ENCODE measurements at places on chromosomes 1 and 21.

DNA sequence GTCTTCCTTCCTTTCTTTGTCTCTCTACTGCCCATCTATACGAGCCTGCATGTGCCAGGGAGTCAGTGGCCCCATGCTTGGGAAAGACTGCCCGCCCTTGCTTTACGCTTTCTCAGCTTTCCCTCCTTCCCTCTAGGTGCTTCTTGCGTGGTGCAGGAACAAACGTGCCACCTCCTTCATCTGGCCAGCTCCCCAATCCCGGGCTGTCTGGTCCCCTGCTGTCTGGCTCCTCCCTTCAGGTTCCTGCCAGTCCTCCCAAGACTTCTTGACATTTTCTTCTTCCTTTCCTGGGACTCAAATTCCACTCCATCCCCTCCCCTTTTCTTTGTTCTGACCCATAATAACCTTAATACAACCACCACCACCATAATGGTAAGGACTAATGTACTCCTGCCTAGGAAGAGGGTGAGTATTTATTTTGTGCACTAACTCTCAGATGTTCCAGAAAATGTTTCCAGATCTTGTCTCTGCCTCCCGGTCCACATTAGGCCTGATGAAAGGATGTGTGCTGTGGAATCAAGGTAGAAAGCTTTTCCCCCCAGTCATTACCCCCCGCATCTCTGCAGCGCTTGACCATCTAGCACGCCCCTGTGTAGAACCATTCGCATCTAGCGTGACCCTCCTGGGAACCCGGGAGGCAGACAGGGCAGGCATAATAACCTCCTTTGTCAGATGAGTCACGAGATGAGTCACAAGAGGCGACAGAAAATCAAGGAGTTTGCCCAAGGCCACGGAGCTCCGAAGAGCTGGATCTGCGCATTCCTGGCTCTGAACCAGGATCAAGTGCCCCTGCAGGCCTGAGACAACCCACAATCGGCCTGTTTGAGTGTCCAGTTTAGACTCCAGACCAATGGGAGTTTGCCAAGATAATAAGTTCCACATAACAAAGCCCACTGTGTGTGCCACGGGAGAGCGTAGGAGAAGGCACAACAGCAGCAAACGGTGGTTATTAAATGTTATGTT is 60.1 kb upstream of the NEK2 start:
- ATAC-seq = peak; percentile 70

DNA sequence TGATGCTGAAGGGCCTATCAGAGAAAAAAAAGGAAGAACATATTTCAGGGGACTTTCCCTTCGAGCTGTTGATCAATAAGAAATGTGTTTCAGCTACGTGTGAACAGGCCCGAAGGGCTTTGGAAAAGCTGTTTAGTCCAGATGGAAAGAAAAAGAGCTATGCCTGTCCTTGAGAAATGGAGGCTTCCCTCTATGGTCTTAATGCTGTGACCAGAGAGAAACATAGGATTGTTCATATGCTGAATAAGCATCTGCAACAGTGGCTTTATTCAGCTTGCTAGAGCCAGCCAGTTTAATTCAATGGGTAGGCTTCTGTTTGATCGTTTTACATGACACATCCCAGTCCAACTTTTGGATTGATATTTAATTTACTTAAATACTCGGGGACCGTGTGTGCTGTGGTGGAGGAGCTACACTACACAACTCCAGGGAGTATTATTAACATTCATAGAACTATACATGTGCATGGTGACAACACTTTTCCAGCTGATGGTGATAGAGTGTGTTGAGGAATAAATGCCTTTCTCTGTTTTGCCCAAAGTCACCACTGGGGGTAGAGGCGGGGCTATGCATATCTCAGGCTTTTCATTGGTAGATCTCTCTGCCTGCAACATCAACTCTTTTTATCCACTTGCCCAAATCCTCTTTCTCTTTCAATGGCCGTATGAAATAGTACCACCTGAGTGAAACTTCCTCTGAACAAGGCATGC is 106.7 kb upstream of the C8B start:
- ATAC-seq = no peak

DNA sequence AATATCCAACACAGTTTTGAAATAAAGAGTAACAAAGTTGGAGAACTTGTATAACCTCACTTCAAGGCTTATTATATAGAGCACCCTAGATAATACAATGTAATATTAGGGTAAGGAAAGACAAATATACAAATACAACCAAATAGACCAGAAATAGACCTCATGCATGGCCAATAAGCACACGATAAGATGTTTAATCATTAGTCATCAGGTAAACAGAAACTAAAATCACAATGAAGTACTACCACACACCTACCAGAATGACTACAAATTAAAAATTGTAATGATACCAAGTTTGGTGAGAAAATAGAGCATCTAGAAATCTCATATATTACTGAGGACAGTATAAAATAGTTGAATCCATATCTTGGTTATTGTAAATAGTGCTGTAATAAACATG is 20.3 kb upstream of the CTTNBP2NL start:
- ATAC-seq = no peak

GRCh38 chr1:21622466-21623315 is 46.5 kb downstream of the RAP1GAP start:
- peak; percentile 39 for ATAC-seq

DNA sequence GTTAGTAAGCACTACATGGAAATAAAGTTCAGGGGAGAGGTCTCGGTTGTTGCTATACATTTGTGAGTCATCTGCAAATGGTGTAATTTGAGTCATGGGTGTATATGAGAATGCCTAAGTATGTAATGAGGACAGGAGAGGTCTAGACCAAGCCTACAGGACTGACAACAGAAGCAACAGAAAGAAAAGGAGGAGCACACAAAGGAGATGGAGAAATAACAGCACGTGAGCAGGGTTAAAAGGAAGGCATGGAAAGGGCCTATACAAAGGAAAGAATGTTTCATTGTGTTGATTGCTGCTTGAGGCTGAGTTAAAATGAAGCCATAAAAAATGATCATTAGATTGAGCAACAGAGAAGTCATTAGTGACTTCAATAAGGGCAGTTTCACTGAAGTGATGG is 28.0 kb upstream of the PRKAA2 start:
- ATAC-seq = no peak

- no peak for ATAC-seq
Observed at GRCh38 chr1:174247472-174247871, 88.2 kb downstream of the RABGAP1L start.

DNA sequence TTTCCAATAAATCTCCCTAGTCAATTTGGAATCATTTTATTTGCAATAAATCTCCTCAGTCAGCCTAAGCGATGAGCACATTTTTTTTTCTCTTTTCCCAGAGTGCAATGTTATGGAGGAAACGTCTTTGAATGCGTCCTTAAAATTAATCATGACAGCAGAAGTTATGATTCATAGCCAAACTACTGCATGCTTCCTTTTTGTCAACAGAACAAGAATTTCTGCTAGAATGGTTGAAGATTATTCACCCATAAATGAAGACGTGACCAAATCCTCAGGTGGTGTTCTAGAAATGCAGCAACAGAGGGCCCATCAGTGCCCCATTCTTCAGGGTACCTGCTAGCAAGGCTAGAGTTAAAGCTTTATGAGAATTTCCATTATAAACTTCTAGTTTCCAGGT is 407.9 kb upstream of the PKN2 start:
- peak; percentile 74 for ATAC-seq

DNA sequence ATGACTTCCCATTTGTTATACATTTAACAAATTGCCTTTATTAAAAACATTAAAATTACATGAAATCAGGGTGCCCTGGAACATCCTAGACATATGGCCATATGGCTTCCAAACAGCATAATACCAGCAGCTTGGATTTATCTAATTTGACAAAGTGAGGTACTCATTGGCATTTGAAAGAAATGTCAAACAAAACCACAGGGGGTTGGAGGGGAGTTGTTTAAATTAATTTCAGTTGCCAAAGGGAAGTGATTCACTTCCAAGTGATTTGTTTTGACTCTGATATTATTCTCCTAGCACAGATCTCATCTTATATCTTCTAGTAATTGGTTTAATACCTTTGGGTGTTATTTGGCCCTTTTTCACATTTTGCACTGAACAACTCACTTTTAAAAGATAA is 24.5 kb upstream of the POU2F1 start:
- no peak for ATAC-seq

- no peak for ATAC-seq
Observed at GRCh38 chr1:232389744-232390143, 240.2 kb downstream of the SIPA1L2 start.

- no peak for ATAC-seq
Observed at GRCh38 chr1:156496211-156496761, 4.3 kb downstream of the MEF2D start.

DNA sequence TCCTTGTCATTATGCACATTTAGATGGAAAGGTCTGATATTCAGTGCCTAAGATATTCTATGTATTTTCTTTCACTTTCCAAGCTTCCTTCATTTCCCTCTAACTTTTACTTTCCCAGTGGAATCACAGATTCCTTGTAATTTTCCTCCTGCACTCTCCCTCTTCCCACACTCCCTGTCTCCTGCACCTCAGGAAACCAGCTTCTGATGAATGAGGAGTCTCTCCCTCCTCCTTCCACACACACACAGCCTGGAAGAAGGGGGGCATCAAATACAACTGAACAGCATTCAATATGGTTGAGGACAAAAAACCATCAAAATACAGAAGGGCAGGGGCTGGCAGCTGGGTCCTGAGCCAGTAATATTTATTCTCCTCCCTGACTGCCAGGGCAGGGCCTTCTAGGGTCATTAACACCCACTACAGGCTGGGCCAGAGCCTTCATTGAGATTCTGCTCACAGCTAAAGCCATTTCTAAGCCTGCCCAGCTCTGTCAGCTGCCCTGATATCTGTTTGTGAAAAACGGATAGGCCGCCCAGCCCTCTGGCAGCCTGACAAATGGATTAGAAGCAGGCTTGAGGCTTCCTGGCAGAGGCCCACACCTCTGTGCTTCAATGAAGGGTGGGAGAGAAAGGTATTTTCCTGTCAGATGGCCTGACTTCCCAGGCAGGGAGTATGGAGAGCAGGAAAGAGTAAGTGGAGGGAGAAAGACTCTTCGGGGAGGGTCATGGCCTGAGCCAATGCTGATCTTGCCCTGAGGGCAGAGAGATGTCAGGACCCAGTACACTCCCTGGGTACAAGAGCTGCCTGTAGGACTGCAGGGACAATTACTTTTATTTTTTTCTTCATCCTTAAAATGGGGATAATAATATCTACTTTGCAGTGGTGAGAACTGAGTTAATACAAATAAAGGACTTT is 138.9 kb upstream of the SPATA6 start:
- ATAC-seq = peak; percentile 31

DNA sequence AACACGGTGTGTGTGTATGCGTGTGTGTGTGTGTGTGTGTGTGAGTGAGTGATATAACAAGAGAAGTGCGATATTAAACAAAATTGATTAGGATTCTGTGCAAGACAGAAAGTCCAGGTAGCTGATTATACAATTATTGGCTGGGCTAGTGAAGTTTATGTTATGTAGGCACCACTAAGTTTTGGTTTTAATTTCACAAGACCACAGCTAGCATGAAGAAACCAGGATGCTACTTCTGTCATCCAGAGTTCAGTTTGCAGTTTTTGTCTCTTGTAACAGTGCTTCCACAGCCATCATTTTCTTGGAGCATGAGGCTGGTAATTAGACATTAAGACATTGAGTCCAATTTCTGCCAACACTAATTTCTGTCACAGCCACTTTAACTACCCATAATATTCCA is 1590.2 kb upstream of the B3GALT2 start:
- ATAC-seq = no peak

DNA sequence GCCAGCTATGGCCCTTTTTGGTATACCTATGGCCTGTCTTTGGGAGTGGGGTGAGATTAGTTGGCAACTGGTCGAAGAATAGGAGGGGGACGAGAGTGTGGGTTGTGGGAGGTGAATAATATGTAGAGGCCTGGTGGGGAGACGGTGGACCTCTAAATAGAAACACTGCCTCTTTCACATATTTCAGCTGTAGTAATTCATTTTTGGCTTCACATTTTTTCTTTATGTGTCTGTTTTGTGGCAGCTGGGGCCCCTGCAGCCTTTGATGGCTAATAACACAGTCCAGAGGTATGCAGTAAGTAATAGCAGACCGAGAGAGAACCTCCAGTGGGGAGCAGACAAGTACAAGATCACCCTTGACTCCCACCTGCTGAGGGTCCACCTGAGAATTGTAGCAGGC is 75.9 kb downstream of the HLX start:
- ATAC-seq = no peak

- no peak for ATAC-seq
Observed at GRCh38 chr1:39979654-39980053, 24.7 kb downstream of the MFSD2A start.

DNA sequence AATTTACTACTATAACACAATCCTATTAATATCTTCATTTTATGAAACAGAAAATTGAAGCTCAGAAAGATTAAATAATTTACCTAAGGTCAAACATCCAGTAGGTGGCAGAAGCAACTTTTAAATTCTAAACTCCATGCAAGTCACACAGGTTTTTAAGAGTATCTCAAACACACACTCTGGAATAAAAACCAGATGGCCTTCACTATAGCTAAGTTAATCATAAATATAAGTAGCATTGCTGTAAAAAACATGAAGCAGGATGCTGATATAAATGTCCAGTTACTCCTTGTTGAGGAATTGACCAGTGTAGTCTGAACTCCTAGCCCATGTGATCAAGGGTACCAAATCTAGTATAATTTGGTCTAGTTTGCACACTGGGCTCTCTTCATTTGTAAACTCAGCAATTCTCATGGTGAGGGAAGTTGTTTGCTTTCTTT is 9.4 kb upstream of the FMO3 start:
- peak; percentile 55 for ATAC-seq

DNA sequence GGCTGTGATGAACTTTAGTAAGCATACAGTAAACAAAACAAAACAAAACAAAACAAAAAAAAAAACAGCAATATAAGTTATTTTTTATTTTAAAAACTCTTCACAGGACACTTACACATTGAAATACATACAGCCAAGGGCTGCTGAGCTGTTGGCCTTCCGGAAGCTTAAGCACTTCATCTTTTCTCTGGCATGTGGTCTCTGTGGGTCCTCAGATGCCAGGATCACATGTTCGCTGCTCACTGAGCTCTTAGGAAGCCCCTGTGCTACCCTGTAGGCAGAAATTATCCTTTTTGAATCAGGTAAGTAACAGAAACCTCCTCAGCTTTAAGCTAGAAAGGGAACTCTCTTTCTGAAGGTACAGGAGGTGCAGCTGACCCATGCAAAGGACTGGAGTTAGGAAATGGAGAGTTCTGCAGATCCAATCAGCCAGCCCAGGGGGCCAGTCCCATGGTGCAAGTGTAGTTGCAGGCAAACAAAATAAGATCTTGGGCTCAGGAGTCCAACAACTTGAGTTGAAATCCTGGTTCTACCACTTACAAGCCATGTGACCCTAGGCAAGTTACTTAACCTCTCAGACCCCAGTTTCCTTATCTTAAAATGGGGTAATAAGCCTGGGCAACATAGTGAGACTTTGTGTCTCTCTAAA is 22.4 kb upstream of the MED18 start:
- ATAC-seq = no peak

DNA sequence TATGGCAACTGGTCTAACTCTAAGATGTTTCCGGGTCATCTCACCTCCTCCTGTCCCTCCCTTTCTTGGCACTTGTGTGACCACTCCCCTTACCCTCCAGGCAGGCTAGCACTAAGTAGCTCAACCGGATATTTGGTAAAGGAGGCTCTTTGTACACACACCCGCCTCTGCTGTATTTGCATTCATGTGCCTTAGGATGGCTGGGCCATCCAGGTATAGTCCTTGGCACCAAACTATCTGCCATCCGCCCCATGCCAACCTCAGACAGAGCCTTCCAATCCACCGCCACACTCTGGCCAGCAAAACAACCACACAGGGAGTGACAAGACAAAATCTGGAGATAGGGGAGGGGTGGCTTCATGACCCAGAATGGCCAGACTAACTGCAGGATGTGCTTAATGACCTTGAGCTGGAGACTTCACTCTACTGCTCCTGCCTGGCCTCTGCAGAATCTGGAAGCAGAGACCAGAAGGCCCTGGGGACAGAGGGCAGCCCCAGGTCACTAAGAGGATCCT is 59.5 kb downstream of the CDK18 start:
- ATAC-seq = peak; percentile 97
